ENCODE measurements at places on chromosomes 3 and 15. TPM values are rescaled to one million over a fixed set of nuclear protein-coding genes. Genes with fewer than 3 reads are reported as not detected.

The REC114 gene
- total RNA-seq: not detected

The SLC28A1 gene
- not detected for total RNA-seq

The GOLGA6L10 gene
- 1.3 TPM for total RNA-seq

DNA sequence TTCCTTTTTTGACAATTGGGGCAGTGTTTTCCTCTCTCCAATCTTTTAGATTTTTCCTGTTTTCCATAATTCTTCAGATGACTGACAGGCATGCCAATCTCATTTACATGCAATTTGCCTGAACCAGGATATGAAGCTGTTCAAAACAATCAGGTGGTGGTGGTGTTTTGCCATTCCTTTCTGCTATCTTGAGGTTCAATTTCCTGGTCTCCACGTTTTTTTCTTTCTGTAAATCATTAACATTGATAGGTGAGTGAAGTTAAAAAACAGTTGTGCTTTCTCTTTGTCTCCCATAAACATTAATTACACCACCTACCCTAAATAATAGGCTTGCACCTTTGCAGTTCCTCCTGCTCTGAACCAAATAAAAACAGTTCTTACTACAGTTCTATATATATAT is 49.1 kb downstream of the C2CD4A start:
- DNase-seq: no peak

DNA sequence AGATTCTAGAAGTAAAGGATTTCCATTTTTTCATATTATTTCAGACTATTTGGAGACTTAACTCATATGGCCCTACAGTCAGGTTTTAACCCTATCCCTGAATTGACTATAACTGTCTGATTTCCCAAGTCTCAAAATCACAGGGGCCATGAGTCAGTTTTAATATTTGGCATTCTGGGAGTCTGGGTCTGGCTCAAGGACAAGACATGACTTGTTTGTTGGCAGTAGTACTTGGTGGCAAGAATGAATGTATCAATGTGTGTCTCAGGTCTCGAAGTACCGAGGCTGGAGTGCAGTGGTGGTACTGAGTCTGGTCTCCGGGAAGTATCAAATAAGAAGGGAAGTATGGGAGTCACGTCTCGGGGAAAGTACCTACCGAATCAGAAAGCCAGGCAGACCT is 10.8 kb downstream of the UMPS start:
- DNase-seq: no peak

Measured in omental fat pad (tissue), 4 donors.